Heart right ventricle (tissue), 16 donors: ENCODE measurements at places on chromosomes 16 and 17.

DNA sequence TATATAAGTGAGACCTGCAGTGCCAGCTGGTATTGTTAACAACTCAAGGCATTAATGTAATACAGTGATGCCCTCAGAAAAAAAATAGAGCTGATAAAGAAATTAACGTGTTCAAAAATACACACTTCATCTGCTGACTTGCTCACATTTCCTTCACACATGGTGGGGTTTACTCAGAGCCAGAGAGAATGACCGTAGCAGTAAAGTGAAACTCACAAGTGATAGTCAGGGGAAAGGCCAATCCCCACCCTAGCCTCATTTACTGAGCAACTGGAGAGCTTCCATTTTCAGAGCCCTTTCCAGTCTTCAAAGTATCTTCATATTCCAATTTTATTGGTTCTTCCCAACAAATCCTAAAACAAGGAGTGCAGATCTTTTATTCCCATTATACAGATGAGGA is 74.0 kb upstream of the HLF start:
- H3K27me3 ChIP-seq, result no peaks in the 10 kb centered on the region
- no peaks in the 10 kb centered on the region for H3K36me3 ChIP-seq
- no peak overlapping the region for H3K4me3 ChIP-seq
- H3K27ac ChIP-seq, result no peak overlapping the region

- H3K4me3 ChIP-seq, result peak overlapping the region; percentile 30
- no peaks in the 10 kb centered on the region for H3K36me3 ChIP-seq
- H3K27ac ChIP-seq, result peak overlapping the region; percentile 77
These were observed 14.2 kb upstream of the RHBDF2 start for GRCh38 chr17:76515274-76515949.

- DNase-seq, result no peak
- H3K36me3 ChIP-seq, result peaks cover 3% of the 10 kb centered on the region
These were observed 93.9 kb downstream of the CPPED1 start for GRCh38 chr16:12709807-12710206.

DNA sequence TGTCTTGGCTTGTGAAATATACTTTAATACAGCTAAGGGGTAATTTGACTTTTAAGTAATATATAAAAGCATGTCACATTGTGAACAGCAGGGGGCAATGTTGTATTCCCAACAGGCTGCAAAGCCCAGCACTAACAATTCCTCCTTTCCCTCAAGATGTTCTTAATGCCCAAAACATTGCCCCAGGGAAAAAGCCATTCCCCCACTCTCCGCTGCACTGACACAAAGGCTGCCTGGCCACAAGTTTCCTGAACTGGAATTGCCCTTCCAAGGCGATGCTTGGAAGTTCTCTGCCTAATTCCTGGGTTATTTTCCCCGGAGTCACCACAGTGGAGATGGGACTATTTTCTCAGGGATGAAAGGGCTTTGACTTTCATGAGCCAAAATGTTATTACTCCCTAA is 27.2 kb downstream of the CLEC16A start:
- H3K27ac ChIP-seq, result no peak overlapping the region
- no peaks in the 10 kb centered on the region for H3K36me3 ChIP-seq
- H3K27me3 ChIP-seq, result no peaks in the 10 kb centered on the region
- peaks cover 21% of the 10 kb centered on the region for H3K4me1 ChIP-seq

DNA sequence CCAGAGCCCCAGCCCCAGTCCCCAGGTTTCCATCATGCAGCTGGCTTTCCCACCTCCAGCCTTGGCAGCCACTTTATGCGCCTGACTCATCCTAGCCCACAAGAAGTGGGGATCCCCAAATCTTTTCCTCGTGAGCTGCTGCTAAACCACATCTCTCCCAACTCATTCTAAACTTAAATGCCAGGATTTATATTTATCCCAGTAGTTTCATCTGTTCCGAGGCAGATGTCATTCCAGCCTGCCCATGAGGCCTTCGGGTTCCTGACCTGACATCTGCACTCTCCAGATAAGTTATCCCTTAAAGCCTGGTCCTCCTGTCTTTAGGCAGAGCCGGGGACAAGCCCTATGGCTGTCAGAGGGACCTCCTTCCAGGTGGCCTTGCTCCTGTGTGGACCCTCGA is 16.6 kb downstream of the PLXDC1 start:
- no peak overlapping the region for H3K4me3 ChIP-seq
- H3K4me1 ChIP-seq, result no peaks in the 10 kb centered on the region
- no peaks in the 10 kb centered on the region for H3K36me3 ChIP-seq
- H3K27me3 ChIP-seq, result no peaks in the 10 kb centered on the region

DNA sequence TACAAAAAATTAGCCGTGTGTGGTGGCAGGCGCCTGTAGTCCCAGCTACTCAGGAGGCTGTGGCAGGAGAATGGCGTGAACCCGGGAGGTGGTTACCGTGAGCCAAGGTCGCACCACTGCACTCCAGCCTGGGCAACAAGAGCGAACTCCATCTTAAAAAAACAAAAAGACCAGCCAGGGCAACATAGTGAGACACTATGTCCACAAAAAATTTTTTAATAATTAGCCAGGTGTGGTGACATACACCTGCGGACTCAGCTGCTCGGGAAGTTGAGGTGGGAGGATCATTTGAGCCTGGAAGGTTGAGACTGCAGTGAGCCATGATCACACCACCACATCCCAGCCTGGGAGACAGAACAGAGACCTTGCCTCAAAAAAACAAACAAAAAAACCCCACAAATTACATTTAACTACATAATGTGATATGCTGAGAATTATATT is 29.1 kb downstream of the FANCA start:
- H3K4me3 ChIP-seq, result no peak overlapping the region
- no peak for DNase-seq
- H3K27me3 ChIP-seq, result no peaks in the 10 kb centered on the region
- H3K4me1 ChIP-seq, result no peaks in the 10 kb centered on the region
- H3K36me3 ChIP-seq, result no peaks in the 10 kb centered on the region

DNA sequence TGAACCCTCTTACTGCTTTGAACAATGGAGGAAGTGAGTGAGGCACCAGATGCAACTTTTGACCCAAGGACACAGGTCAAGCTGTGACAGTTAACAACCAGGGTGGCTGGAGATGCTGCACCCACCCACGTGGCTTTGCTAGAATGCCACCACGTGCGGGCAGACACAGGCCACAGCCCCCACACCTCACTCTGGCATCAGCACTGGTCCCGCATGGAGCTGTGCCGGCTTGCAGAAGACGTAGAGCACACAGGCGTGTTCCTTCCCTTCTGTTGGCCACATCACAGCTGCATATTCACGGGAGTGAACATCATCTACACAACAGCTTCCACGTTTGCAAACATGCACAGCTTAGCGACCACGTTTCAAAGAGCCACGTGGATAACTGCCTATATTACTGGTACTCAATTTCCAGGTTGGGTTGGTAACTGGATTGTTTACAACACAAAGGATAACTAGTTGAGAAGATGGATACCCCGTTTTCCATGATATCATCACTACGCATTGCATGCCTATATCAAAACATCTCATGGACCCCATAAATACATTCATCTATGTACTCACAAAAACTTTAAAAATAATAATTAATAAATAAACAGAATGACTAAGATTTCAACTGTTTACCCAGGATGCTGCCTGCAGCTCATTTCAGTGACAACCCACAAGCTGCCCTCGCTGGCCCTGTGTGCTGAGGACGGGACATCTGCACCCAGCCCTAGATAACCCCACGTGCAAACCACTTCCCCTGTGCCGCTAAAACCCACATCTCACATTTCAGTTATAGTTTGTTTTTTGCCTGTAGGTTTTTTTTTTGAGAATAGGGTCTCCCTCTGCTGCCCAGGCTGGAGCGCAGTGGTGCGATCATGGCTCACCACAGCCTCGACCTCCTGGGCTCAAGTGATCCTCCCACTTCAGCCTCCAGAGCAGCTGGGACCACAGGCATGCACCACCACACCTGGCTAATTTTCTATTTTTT is 132.0 kb downstream of the ANKRD11 start:
- H3K27ac ChIP-seq, result no peak overlapping the region
- no peaks in the 10 kb centered on the region for H3K27me3 ChIP-seq
- H3K4me3 ChIP-seq, result no peak overlapping the region

DNA sequence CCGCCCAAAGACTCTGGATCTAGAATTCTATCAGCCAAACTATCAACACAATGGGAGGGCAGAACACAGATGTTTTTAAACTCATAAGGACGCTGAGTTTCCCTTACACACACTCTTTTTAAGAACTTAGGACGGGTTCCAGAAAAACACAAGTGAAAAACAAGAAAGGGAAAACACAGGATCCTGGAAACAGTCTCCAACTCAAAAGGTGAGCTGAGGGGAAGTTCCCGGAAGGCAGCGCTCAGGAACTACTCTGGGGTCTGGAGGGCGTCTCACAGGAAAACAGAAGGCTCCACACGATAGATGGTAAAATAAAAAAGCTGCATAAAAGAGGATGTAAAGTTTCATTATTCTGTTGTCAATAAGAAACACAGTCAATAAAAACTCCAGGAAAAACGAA is 80.2 kb upstream of the DOC2B start:
- no peak for DNase-seq
- H3K36me3 ChIP-seq, result peaks cover 2% of the 10 kb centered on the region
- no peaks in the 10 kb centered on the region for H3K27me3 ChIP-seq
- peak overlapping the region; percentile 54 for H3K27ac ChIP-seq

DNA sequence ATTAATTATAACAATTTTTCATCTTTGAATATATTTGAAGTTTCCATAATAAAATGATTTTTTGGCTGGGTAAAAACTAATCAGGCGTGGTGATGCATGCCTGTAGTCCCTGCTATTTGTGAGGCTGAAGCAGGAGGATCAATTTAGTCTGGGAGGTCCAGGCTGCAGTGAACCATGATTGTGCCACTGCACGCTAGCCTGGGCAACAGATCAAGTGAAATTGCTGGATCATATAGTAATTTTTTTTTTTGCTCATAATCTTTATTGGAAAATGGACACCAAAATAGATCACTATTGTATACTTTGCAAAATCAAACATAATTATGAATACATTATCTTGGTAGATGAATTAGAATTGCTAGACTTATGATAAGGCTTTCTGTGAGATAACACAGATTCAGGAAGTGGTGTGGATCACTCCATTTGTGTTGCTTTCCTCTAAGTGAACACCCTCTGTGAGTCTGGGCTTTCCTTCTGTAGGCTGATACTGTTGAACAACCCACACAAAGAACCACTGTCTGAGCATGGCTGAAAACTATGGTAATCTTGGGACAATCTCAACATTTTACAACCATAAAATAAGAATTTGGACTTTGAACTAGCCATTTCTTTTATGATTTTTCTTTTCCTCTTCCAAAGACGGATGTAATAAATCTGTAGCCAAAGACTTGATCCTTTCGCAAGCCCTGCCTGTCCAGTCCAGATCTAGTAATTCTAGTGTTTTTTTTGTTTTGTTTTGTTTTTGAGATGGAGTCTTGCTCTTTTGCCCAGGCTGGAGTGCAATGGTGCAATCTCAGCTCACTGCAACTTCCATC is 5.6 kb upstream of the ST3GAL2 start:
- H3K4me3 ChIP-seq, result no peak overlapping the region
- H3K36me3 ChIP-seq, result no peaks in the 10 kb centered on the region
- H3K27ac ChIP-seq, result no peak overlapping the region
- no peaks in the 10 kb centered on the region for H3K4me1 ChIP-seq
- no peak for DNase-seq

- no peaks in the 10 kb centered on the region for H3K27me3 ChIP-seq
- DNase-seq, result no peak
- no peak overlapping the region for H3K27ac ChIP-seq
- H3K4me1 ChIP-seq, result no peaks in the 10 kb centered on the region
- H3K4me3 ChIP-seq, result no peak overlapping the region
- H3K36me3 ChIP-seq, result peaks cover 12% of the 10 kb centered on the region
These were observed 17.8 kb downstream of the LUC7L3 start for GRCh38 chr17:50737118-50737698.

- peaks cover 3% of the 10 kb centered on the region for H3K36me3 ChIP-seq
- peaks cover 19% of the 10 kb centered on the region for H3K4me1 ChIP-seq
- no peaks in the 10 kb centered on the region for H3K27me3 ChIP-seq
- no peak overlapping the region for H3K27ac ChIP-seq
- H3K4me3 ChIP-seq, result no peak overlapping the region
These were observed 2.9 kb upstream of the SMIM5 start for GRCh38 chr17:75630071-75630917.

DNA sequence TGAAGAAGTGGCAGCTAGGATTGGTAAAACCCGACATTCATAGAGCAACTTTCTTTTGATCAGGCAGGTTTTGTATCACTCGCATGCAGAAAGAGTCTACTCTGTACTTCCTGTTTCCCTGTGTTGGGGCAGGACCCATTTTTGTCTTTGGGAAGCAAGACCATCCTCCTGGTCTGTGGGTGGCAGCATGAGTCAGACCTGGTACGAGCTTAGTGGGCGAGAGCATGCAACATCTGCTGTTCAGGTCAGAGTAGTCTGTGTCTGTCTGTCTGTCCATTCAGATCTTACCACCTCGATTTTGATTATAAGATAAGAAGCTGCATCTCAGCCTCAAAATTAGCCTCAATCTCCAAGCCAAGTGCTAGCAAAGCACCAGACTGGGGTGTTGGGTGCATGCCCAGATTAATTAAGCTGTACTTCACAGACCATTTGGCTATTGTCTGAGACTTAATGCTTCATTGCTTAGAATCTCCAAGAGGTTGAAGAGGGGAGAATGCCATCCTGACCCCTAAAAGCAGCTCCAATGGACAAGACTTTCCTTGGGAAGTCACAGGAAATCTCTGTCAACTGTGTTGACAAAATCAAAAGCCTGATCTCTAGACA is 110.9 kb downstream of the XYLT1 start:
- H3K4me1 ChIP-seq, result peaks cover 63% of the 10 kb centered on the region
- H3K36me3 ChIP-seq, result no peaks in the 10 kb centered on the region
- no peaks in the 10 kb centered on the region for H3K27me3 ChIP-seq
- H3K4me3 ChIP-seq, result no peak overlapping the region

GRCh38 chr16:87580855-87581261 is 21.4 kb upstream of the JPH3 start:
- H3K36me3 ChIP-seq, result no peaks in the 10 kb centered on the region
- H3K27ac ChIP-seq, result no peak overlapping the region
- H3K4me1 ChIP-seq, result peaks cover 23% of the 10 kb centered on the region
- DNase-seq, result no peak
- H3K4me3 ChIP-seq, result no peak overlapping the region

GRCh38 chr17:13833921-13834320 is 232.2 kb upstream of the HS3ST3A1 start:
- no peak overlapping the region for H3K27ac ChIP-seq
- H3K36me3 ChIP-seq, result no peaks in the 10 kb centered on the region
- no peak for DNase-seq
- H3K27me3 ChIP-seq, result no peaks in the 10 kb centered on the region
- H3K4me3 ChIP-seq, result no peak overlapping the region
